ENCODE measurements at places on chromosomes 2 and 18.
A peak's percentile ranks its signal among the peaks of the same experiment; 100 is the strongest.

GRCh38 chr2:42249887-42250286 is 80.7 kb downstream of the EML4 start:
- peak; percentile 67 for DNase-seq

DNA sequence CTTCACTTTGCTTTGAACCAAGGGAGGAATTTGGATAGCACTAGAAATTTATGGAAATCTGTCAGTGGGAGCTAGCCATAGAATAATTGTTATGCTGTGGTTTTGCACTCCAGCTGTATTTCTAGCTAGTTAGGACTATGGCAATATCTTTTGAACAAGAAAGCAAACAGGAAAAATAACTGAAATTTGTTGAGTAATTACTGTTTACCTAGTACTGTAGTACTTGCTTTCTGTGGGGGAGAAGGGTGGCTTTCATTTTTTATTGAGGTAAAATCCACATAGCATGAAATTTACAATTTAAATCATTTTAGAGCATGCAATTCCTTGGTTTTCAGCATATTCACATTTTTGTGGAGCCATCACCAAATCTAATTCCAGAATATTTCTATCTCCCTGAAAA is 28.4 kb downstream of the MBD5 start:
- no peak for DNase-seq

DNA sequence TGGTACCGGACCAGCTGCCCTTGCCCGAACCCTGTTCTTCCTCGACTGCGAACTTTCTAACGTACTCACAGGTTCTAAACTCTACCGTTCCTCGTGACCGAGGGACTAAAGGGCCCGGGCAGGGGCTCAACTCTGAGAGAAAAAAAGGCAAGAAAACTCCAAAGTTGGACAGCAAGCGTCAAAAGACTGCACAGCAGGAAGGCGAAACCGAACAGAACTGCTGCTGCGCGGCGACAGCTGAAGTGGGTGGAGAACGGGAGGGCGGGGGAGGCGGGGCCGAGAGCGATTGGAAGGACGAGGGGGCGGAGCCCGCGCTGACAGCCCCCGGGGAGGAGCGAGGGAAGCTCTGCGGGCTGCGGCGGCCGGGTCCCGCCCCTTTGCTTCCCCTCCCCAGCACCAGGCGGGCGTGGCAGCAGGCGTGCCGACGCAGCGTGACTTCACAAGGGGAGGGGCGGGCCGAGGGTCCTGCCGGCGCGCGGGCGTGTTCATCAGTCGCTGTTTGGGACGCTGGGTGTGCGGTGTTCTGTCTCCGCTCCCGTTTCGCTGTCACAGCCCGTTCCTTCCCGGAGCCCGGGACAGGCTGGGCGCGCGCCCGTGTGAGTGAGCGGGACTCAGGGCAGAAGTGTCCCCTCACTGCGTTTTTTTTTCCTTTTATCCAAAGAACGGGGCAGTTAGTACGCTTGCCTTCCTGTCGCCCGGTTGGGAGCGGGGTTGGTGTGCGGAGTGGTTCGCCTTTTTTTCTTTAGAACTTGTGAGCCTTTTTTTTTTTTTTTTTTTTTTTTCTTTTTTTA is at the start of gene NABP1:
NABP1 (plus strand) TSS at position 491 of the 791 bp plus-strand sequence. CDS start 479 bp downstream, outside the sequence.
- DNase-seq = peak; percentile 94

- no peak for DNase-seq
Measured at GRCh38 chr2:20624156-20624883, 26.6 kb downstream of the HS1BP3 start.

DNA sequence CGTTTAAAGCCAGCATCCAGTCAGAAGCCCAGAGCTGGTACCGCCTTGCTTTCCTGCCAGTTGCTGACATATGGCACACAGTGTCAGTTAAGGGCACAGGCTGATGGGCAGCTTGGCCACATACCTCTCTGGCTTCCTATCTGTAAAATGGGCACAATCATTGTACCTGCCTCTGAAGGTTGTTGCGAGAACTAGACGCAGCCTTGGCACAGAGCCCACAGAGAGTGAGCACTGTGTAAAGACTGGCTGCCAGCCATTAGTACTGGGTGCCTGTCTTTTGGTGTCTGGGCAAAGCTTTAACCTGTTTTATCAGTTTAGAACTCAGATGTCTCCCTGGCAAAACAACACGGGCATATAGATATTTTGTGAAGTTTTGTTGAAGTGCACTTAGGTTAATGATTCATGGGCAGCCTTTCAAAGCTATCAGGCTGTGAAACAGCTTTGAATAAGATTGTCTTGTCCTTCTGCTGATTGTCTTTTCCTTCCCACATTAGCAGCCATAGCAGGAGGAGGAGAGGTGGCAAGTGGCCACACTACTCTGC is 269.5 kb downstream of the NEDD4L start:
- DNase-seq = no peak

DNA sequence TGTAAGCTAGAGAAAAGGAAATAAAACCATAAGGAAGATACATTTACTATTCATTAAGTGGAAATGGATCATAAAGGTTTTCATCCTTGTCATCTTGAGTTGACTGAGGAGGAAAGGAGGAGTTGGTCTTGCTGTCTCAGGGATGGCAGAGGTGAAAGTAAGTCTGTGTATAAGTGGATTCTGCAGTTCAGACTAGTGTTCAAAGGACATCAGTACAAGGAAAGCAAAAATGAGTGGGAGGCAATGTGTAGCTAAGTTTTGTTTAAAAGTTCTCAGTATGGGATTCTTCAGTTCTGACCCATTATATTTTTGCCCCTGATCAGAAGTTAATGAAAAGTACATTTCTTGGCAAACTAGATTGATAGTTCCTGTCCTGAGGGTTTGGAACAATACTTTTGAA is 18.9 kb downstream of the SLC20A1 start:
- no peak for DNase-seq

GRCh38 chr2:212032032-212032431 is 506.6 kb downstream of the ERBB4 start:
- no peak for DNase-seq

GRCh38 chr2:25098056-25098455 is 56.2 kb downstream of the EFR3B start:
- no peak for DNase-seq

GRCh38 chr2:145752091-145752806 is 1232.3 kb upstream of the ZEB2 start:
- no peak for DNase-seq

- DNase-seq = no peak
Measured at GRCh38 chr2:56227811-56228210, 44.0 kb downstream of the CCDC85A start.

- DNase-seq = no peak
Measured at GRCh38 chr2:28360718-28361293, 31.9 kb upstream of the FOSL2 start.

DNA sequence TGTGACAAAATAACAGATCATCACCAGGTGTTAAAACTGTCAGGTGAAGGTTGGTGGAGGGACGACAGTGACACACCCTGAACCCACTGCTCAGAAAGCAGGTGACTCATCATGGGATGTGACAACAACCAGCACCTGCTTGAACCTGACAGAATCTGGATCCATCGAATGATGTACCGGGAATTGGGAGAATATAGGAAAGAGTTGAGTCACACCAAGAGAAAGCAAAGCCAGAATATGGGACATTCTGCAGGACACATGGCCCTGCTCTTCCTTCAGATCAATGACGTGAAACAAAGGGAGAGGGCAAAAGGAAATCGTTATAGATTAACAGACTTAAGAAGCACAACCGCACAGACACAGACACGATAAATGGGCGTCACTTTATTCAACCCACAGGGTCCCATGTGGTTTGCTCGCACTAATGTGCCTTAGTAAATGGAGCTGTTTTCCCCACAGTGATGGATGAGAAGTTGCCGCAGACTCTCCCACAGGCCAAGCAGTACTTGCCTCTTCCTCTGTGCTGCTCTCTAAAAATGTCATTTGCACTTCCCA is 100.1 kb downstream of the CRACDL start:
- no peak for DNase-seq

DNA sequence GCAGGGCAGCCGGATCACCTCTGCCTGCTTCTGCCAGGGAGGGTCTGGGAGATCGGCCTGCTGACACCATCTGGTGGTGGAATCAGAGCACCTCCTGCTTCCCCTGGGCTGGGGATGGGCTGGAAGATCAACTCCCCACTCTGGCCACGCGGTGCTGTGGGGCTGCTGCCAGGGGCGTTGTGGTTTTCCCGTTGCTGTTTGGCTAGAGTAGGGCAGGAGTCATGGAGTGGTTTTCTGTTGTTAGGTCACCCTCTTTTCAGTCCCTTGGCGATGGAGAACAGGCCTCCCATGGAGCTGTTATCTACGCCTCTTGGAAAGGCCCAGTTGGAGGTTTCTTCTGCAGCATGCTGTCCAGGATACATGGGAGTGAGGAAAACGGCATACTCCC is 15.2 kb downstream of the BCL2L11 start:
- DNase-seq = no peak

DNA sequence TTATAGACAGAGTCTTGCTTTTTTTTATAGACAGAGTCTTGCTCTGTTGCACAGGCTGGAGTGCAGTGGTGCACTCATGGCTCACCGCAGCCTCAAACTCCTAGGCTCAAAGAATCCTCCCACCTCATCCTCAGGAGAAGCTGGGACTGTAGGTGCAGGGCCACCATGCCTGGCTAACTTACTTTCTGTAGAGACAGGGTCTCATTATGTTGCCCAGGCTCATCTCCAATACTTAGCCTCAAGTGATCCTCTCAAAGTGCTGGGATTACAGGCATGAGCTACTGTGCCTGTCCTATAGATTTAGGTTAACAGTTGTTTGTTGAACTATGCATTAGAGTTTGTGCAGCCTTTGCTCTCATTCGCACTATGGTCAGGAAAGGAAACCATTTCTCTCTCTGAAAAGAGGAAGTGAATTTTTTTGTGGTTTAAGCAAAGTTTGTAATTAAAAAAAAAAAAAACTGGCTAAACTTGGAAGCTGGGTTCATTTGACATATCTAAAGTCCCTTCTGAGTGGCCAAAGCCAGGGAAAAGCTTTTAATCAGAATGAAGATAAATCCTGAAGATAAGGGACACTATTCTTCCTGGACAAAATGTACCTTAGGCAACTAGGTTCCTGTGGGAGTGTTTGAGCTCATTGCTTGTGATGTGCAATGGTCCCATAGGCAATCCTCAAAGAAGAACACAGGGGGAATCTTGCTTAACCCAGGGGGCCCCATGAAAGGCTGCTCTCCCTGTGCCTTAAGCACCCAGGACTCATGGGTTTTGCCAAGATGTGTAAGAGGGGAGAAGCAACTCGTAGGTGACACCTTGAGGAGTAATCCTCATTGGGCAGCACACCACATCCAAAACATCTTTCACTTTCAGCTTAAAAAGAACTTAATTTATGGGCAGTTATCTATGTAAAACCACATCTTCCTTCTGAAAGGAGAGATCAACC is 201.7 kb downstream of the MREG start:
- no peak for DNase-seq

GRCh38 chr2:207317378-207317984 is 151.7 kb upstream of the KLF7 start:
- DNase-seq = no peak
